ENCODE measurements at places on chromosomes 12 and 14.
A peak's percentile ranks its signal among the peaks of the same experiment; 100 is the strongest.

- no peak for DNase-seq
These were observed 52.8 kb upstream of the LHX5 start for GRCh38 chr12:113524495-113524894.

- DNase-seq, result no peak
These were observed 188.0 kb upstream of the MDGA2 start for GRCh38 chr14:47863441-47863840.

DNA sequence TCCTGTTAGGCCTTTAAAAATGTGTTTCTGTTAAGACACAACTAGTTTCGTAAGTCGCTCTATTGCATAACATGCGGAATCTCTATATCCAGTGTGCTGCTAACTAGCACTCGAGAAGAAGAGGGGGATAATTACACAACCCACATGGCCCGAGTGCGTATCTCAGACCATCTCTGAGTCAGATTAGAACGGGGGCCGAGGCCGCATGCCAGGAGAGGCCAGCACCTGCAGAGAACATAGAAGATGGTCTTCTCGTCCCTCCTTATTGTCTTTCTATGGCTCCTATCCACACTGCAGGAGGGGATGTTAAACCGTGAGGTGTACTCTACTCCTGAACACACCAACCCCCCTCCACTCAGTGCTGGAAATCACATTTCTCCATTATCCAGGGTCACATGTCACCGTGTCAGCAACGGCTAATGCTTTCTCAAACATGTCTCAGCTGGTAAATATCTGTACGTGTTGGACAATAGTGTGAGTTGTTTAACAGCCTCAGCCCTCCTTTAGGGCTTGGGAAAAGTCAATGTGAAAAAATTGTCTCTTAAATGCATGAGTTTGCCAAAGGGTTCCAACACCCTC is 56.3 kb downstream of the CCDC88C start:
- peak; percentile 96 for DNase-seq

DNA sequence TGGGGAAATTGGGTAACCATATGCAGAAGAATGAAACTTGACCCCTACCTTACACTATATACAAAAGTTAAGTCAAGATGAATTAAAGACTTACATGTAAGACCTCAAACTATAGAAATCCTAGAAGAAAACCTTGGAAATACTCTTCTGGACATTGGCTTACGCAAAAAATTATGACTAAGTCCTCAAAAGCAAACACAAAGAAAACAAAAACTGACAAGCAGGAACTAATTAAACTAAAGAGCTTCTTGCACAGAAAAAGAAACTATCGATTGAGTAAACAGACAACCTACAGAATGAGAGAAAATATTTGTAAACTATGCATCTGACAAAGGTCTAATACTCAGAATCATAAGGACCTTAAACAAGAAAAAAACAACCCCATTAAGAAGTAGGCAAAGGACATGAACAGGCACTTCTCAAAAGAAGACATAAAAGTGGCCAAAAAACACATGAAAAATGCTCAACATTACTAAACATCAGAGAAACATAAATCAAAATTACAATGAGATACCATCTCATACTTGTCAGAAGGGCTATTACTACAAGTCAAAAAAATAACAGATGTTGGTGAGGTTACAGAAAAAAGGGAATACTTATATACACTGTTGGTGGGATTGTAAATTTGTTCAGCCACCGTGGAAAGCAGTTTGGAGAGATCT is 37.0 kb upstream of the CFAP54 start:
- DNase-seq, result peak; percentile 59

GRCh38 chr14:59566296-59566695 is 10.3 kb downstream of the CCDC175 start:
- DNase-seq, result no peak

GRCh38 chr12:19659501-19659900 is 220.2 kb downstream of the AEBP2 start:
- no peak for DNase-seq

DNA sequence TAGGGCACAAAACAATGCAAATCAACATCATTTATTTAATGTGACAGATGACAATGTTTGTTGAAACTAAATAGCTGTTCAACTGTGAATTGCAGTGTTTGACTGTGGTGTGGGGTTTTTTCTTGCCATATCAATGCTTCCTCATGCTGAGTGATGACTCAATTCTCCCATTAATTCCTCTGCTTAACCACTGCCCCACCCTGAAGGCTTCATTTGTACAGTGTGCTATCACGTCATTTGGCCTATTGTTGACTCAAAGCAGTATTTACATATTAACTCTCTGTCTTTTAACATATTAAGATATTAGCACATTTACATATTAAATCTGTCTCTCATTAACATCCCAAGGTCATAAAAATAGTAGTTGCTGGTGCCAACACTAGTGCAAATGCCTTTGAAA is 164.8 kb upstream of the NRXN3 start:
- DNase-seq, result peak; percentile 95

DNA sequence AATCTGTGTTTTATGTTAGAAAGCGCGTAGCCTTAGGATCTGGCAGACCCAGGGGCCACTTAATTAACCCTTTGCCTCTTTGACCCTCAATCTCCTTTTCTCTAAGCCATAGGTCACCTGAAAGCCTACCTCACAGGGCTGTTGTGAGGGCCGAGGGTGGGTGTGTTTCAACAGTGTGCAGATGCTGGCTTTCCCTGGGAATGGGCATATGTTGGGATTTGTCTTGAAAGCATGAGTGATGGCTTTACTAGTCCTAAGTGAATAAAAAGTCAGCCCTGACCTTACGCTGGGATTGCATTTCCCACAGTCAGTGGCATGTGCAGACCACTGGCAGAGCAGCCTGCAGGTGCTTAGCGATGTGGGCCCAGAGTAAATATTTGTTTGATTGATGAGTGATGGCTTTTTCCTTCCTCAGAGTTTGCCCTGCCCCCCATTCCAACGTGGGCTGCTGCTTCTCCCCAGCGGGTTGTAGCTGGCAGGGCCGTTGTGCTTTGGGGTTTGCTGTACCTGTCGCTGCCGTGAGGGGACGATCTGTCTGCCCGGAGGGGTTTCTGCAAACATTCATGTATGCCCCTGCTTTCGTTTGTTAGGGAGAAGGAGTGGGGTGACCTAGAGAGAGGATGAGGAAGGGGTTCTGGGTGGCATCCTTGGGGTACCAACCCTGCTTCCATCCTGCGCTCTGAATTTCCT is 31.5 kb downstream of the MEG3 start:
- no peak for DNase-seq

GRCh38 chr12:25249931-25250738 is 594 bp downstream of the KRAS start:
- peak; percentile 43 for DNase-seq

- peak; percentile 64 for DNase-seq
These were observed 594.0 kb downstream of the KCNH5 start for GRCh38 chr14:62451221-62451620.

- DNase-seq, result peak; percentile 45
These were observed 26.0 kb downstream of the SH2B3 start for GRCh38 chr12:111431772-111432171.

- DNase-seq, result no peak
These were observed 85.6 kb downstream of the BMP4 start for GRCh38 chr14:53871011-53871410.

DNA sequence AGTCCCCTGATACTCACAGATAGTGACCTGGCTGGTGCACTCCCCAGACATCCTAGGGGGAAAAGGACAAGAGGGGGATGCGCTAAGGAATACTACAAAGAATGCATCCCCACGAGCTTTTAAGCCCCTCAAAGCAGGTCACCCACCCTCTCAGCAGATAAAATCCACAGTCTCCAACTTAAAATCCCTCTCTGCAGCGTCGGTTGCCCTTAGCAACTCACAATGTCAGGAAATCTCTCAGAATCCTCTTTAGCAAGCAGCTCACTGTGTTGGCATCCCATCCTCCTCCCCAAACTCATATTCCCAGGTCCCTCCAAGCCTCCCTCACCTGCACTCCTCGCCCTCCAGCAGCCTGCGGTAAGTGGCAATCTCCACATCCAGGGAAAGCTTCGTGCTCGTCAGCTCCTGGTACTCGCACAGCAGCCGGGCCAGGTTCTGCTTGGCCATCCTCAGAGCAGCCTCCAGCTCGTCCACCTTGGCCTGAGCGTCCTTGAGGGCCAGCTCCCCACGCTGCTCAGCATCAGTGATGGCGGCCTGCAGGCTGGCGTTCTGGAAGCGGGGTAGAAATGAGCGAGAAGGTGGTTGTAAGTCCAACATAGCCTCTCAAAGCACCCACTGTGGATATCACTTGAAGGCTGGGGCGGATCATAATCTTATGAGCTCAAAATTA is 5.5 kb upstream of the KRT79 start:
- no peak for DNase-seq

DNA sequence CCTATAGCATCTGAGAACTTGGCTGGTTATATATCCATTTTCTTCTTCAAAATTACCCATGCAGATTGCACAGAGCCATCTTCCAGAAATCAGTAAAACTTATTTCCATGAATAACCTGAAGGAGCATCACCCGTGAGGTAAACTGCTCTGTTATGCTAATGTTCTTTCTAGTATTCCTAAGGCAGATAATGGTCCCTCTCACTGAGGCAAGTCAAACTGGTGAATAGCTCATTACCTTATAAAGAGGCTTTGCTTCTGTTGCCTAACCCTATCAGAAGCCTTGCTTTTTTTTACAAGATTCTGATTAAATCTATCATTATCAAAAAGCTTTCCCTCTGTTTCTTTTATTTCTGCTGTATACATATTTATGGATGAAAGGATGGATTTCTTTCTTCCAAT is 307.6 kb upstream of the FLRT2 start:
- DNase-seq, result no peak

DNA sequence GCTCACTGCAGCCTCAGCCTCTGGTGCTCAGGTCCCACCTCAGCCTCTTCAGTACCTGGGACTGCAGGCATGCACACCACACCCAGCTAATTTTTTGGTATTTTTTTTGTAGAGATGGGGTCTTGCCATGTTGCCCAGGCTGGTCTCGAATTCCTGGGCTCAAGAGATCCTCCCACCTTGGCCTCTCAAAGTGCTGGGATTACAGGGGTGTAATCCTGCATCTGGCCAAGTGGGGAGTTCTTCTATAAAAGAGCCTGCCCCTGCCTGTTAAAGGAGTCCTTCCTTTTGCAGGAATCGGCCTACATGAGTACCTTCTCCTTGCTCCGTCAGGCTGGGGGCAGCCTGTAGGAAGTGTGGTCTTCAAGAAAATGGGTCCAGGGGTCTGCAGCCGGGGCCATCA is 54.1 kb upstream of the RASSF3 start:
- DNase-seq, result no peak

GRCh38 chr12:126362493-126362892 is 1297.3 kb downstream of the AACS start:
- no peak for DNase-seq

- no peak for DNase-seq
These were observed 680.1 kb downstream of the GALC start for GRCh38 chr14:87312894-87313205.

DNA sequence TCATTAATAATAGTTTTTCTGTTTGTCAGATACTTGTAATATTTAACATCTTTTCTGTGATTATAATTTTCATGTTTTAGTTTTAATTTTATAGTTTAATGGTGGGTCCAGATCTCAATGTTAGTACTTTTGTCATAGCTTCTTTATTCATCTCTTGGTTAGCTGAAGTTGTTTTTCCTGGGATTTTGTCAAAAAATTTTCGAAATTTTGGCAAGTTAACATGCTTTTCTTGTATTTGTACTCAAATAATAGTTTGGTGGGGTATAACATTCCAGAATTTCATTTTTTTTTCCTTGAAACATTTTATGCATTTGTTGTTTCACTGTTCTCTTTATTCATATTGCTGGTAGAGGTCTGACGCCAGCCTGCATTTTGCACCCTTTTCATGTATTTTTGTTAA is 45.5 kb downstream of the KTN1 start:
- no peak for DNase-seq

DNA sequence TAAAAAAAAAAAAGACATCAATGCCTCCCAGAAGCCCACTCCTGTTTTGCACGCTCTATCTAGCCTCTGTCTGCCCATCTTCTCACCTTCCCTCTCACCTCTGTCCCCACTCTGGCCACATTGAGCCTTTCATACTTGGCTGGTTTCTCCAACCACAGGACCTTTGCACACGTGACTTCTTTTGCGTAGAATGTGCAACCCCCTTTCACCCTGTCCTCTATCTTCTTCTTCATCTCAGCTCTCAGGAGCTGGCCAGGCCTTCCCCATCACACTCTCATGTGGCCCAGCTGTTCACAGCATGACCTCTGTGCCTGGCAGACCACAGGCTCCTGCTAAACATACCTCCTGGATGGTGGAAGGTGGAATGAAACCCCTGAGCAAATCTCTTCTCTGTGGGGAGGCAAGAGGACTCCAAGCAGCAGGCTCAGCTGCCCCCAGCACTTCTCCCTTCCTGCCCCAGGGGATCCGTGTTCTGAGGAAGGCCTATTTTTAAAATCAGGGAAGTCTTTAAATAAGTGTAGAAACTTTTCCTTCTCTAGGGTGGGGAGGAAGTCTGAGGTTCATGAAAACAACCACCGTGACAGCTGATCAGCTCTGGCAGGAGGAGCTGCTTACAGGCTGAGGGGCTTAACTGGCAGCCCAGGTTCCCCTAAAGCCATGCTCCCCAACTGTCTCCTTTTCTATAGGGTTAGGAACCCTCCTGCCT is 11.6 kb downstream of the HVCN1 start:
- no peak for DNase-seq

DNA sequence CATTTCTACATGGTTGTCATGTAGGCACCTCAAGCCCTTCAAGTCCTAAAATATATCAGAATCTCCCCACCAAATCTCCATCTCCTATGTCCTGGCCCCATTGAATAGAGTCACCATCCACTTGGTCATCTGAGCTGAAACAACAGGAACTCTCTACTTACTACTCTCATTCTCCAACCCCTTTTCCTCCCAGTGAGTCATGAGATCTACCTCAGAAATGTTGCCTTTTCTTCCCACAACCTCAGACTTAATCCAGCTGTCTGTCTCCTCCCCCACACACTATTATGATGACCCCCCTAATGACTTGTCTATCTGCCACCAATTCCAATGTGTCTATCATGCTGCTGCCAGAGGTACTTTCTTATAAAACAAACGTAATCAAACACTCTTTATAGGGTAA is 72.3 kb upstream of the TMEM263 start:
- DNase-seq, result peak; percentile 17

GRCh38 chr12:69150083-69150795 is 89.1 kb upstream of the CPSF6 start:
- DNase-seq, result no peak

DNA sequence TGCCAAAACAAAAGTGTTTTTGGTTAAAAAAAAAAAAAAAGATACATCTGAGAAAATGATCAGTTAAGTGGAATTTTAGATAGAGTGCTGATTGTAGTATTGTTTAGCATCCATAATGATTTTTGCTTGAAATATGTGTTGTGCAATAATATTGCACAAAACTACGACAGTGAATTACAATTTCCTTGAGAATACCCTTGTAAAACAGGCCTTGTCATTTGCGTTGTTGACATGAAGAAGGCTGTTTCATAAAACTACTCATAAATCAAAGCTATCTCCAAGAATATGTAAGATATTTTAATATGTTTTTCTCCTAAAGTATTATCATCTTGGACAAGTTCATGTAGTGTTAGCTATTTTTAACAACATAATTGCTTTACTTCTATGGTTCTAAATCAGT is 1077.0 kb downstream of the LRFN5 start:
- no peak for DNase-seq

Data from epithelial cell of esophagus (primary cell).